ENCODE measurements at places on chromosomes 7 and 10. TPM values are rescaled to one million over a fixed set of nuclear protein-coding genes. Genes with fewer than 3 reads are reported as not detected.

The ZKSCAN5 gene
- total RNA-seq = 9.0 TPM

- no peaks in the 10 kb centered on the region for H3K27me3 ChIP-seq
- H3K36me3 ChIP-seq = no peaks in the 10 kb centered on the region
- no peak overlapping the region for H3K27ac ChIP-seq
- no peak overlapping the region for H3K4me3 ChIP-seq
- DNase-seq = no peak
Observed at GRCh38 chr7:87404674-87405073, 59.2 kb downstream of the CROT start.

GRCh38 chr10:63390521-63390920, 75.3 kb downstream of the JMJD1C start:
- no peaks in the 10 kb centered on the region for H3K4me1 ChIP-seq
- H3K4me3 ChIP-seq = no peak overlapping the region
- no peak for DNase-seq
- H3K27me3 ChIP-seq = no peaks in the 10 kb centered on the region
- no peak overlapping the region for H3K27ac ChIP-seq
- no peaks in the 10 kb centered on the region for H3K36me3 ChIP-seq

DNA sequence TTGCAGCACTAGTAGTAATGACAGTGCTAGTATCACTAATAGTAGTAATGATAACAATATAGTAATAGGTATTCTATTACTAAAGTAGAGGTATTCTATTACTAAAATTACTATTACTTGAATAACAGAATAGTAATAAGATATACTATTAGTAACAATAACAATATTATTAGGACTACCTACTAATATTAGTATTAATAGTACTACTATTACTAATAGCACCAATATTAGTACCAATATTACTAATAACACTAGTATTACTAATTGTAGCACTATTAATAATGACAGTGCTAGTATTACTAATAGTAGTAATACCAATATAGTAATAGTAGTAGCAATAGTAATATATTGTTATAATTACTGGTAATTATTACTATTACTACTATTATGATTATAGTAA, 24.1 kb downstream of the A1CF start:
- H3K4me1 ChIP-seq = no peaks in the 10 kb centered on the region
- H3K4me3 ChIP-seq = no peak overlapping the region
- DNase-seq = no peak

The RASA4B gene
- total RNA-seq = 14.6 TPM

The SPDYE1 gene
- not detected for total RNA-seq

The PCDH15 gene
- total RNA-seq = not detected

The UCN3 gene
- not detected for total RNA-seq

DNA sequence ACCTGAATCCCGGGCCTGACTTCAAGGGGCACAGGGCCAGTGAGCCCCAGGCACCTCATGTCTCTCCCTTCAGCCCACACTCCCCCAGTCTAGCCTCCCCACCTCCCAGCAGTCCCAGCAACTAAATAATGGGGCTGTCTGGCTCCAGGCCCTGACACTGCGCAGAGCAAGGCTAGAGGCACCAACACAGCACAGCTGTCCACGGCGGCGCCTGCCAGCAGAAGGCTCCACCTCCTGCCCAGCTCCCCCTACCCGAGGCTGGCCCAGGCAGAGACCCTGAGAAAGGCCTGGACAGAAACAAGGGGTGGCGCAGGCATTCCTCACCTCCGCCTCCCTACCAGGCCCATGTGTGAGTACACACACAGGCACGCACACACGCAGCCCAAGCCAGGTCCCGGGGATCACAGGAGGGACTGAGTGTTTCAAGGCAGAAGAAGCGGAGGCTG, 6.1 kb downstream of the KCNH2 start:
- H3K27me3 ChIP-seq = peaks cover 11% of the 10 kb centered on the region
- no peaks in the 10 kb centered on the region for H3K36me3 ChIP-seq
- H3K4me3 ChIP-seq = no peak overlapping the region
- no peak for DNase-seq

GRCh38 chr10:79055892-79056291, 12.9 kb upstream of the ZMIZ1 start:
- H3K27ac ChIP-seq = no peak overlapping the region
- no peak overlapping the region for H3K4me3 ChIP-seq
- H3K4me1 ChIP-seq = peaks cover 11% of the 10 kb centered on the region
- no peak for DNase-seq
- no peaks in the 10 kb centered on the region for H3K36me3 ChIP-seq
- H3K27me3 ChIP-seq = no peaks in the 10 kb centered on the region

The GNB2 gene
- 182 TPM for total RNA-seq

The ZNF239 gene
- total RNA-seq = 8.3 TPM

The COL13A1 gene
- 2.4 TPM for total RNA-seq

GRCh38 chr7:107678110-107678753, 17.6 kb downstream of the SLC26A4 start:
- no peaks in the 10 kb centered on the region for H3K27me3 ChIP-seq
- no peak for DNase-seq
- peak overlapping the region; percentile 39 for H3K27ac ChIP-seq
- H3K4me1 ChIP-seq = no peaks in the 10 kb centered on the region

- H3K27ac ChIP-seq = no peak overlapping the region
- no peaks in the 10 kb centered on the region for H3K27me3 ChIP-seq
- no peak overlapping the region for H3K4me3 ChIP-seq
- no peaks in the 10 kb centered on the region for H3K4me1 ChIP-seq
- no peak for DNase-seq
Observed at GRCh38 chr10:131635564-131636015, 265.2 kb upstream of the PPP2R2D start.

The ICA1 gene
- total RNA-seq = 21.0 TPM

DNA sequence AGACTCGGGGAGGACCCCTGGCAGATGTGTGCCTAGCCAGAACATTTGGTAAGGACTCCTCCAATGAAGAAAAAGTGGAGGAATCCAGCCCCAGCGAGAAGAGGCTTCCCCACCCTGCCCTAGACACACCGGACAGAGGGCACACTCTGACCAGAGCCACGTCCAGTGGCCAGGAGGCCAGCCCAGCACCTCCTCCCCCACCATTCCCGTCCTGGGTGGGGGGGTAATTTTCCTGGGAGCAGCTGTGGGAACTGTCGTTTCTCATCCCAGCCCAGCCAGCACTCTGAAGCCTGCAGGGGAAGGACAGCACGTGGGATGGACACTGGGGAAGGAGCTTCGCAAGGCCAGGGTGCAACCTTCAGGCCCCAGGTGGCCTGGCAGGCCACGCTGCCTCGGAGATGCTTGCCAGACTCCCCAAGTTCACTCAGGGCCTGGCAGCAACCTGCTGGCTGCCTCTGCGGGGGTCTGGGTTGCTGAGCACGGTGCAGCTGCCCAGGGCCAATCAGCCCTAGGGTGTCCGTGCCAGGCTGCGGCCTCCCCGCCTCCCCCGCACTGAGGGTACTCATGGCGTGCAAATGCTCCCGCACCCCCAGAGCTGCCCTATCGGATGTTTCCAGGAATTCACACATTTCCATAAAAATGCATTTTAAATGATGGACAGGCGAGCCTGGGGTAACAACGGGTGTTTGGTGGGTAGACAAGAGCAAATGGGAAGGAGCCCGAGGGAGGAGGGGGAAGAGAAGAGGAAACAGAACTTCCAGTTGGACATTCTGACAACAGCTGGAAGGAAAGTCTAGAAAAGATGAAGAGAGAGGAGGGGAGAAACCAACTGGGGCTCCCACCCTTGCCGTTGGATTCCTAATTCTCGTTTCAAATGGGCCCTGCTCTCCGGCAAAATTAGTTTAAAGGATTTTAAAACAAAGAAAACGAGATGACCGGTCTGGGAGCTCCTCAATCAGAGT, 1.9 kb upstream of the EN2 start:
- H3K4me3 ChIP-seq = no peak overlapping the region
- no peak for DNase-seq
- no peaks in the 10 kb centered on the region for H3K36me3 ChIP-seq
- H3K27me3 ChIP-seq = peaks cover 74% of the 10 kb centered on the region

GRCh38 chr7:5546626-5547025, 123.0 kb upstream of the TNRC18 start:
- H3K36me3 ChIP-seq = no peaks in the 10 kb centered on the region
- no peaks in the 10 kb centered on the region for H3K27me3 ChIP-seq
- no peak for DNase-seq
- H3K4me3 ChIP-seq = no peak overlapping the region
